ENCODE measurements at places on chromosomes 3 and 15. TPM values are rescaled to one million over a fixed set of nuclear protein-coding genes. Genes with fewer than 3 reads are reported as not detected.

The CLDN16 gene
- 0.30 TPM for polyA plus RNA-seq

GRCh38 chr15:78837543-78837942 lies 26.3 kb upstream of the ADAMTS7 start:
- no peak overlapping the region for H3K27ac ChIP-seq
- H3K27me3 ChIP-seq = no peaks in the 10 kb centered on the region
- H3K4me1 ChIP-seq = no peaks in the 10 kb centered on the region
- H3K36me3 ChIP-seq = no peaks in the 10 kb centered on the region

DNA sequence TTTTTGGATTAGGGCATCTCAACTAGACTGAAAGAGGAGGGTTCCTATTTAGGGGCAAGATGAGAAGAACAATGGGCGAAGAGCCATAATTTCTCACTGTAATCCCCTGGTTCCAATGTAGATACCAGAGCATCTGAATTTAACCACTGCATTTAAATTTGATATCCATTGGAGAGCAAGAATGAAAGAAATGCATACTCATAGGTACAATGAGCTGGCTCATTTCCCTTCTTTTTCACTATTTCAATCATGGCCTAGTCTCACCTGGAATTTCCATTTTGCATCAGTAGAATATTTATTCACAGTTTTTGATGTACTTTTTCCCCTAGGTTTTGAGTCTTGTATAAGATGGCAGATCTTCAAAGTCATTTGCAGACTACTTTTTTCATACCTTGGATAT lies 13.8 kb downstream of the EPHB1 start:
- no peak for DNase-seq
- H3K4me1 ChIP-seq = peaks cover 2% of the 10 kb centered on the region
- no peak overlapping the region for H3K4me3 ChIP-seq
- no peak overlapping the region for H3K27ac ChIP-seq
- H3K36me3 ChIP-seq = no peaks in the 10 kb centered on the region

GRCh38 chr3:14943042-14943441 lies 4.3 kb upstream of the NR2C2 start:
- H3K4me3 ChIP-seq = no peak overlapping the region
- H3K4me1 ChIP-seq = peaks cover 7% of the 10 kb centered on the region
- H3K36me3 ChIP-seq = no peaks in the 10 kb centered on the region
- H3K27me3 ChIP-seq = no peaks in the 10 kb centered on the region
- no peak overlapping the region for H3K27ac ChIP-seq

DNA sequence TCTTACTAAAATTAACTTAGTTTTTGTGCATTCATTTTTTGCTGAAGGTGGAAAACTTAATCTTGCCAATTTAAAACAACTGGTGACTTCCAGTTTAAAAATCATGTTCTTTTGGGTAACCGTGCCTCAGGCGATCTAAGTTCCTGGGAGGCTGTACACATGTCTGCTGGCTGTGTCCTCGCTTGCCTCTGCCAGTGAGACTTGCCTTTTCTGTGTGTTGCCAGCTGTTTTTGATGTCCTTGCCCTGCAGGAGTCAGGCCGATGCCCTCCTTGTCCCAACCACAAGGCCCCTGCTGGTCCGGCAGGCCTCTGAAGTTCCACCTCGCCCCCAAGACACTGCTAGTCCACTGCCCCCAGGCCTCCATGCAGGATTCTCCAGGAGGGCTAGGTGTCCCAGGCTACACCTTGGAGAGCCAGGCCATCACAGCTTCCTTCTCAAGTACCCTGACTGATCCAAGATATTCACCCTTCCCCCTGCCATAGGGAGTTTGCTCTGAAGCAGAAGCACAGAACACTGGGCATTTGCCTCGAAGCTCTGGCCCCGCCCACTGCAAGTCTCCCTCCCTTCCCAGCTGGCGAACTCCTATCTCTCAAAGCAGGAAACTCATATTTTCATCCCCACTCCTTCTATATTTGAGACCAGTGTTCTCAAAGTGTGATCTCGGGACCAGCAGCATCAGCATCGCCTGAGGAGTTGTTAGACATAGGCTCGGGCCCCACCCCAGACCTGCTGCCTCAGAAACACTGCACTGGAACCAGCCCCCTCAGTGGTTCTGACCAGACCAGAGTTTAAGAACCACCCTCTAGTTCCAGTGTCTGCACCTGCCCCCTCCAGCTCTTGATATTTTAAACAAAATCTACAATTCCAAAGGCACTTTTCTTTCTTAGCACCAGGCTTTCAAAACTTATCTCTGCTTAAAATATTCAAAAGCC lies 185.8 kb upstream of the UBE2E1 start:
- peak; percentile 29 for DNase-seq
- H3K4me1 ChIP-seq = no peaks in the 10 kb centered on the region
- H3K27me3 ChIP-seq = no peaks in the 10 kb centered on the region
- no peak overlapping the region for H3K27ac ChIP-seq
- no peaks in the 10 kb centered on the region for H3K36me3 ChIP-seq
